NCI-H146 (cell line): ENCODE measurements at places on chromosomes 3 and 15.

DNA sequence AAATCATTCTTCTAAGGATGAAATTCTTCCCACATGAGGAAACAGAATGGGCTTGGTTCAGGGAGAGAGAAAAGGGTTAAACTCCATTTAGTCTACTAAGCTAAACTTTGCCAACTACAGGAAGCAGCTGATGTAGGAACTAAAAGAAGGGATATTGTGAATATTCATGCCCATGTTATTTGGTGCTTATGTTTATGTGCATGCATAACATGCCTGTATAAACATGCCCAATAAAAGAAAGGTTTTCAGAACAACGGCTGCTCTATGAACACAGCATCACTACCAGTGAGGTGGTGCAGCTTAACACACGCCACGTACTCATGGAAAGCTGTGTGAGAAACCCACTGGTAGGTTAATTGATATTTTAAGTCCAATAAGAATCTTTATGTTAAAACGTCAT is 59.4 kb upstream of the VGLL4 start:
- no peak for DNase-seq

GRCh38 chr3:160780245-160780644 is 24.2 kb downstream of the PPM1L start:
- DNase-seq: no peak

DNA sequence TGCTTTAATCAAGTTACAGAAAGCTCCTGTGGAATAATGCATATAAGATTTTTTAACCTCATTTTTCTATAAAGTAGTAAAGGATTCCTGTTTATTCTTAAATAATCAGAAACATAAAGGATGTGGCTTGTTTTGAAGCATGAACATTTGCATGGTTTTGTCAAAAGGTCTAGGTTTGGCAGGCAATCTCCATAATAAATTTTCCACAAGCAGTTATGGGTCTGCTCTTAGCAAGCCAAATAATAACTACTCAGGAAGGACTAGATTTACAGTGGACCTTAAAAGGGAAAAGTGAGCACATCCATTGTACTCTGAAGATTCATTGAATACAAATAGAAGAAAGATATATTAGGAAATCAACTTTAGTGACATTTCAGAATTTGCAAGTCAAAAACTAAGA is 407.3 kb upstream of the CBLB start:
- no peak for DNase-seq

DNA sequence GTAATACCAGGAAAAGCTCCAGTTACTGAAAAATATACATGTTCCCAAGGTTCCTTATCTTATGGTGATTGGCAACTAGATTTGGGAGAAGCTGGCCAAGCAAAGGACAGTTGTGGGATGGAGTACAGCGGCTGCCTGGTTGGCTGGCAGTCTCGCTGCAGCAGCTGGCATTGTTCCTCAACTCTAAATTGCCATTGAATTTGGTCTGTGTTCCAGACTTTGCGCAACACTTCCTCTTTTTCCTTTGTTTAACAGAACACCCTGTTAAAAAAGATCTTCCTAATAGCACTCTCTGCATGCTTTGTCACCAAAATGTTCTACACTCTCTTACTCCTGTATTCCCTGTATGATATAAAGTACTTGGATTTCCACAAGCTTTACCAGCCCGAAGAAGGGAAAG is 420.6 kb upstream of the RBMS3 start:
- no peak for DNase-seq

DNA sequence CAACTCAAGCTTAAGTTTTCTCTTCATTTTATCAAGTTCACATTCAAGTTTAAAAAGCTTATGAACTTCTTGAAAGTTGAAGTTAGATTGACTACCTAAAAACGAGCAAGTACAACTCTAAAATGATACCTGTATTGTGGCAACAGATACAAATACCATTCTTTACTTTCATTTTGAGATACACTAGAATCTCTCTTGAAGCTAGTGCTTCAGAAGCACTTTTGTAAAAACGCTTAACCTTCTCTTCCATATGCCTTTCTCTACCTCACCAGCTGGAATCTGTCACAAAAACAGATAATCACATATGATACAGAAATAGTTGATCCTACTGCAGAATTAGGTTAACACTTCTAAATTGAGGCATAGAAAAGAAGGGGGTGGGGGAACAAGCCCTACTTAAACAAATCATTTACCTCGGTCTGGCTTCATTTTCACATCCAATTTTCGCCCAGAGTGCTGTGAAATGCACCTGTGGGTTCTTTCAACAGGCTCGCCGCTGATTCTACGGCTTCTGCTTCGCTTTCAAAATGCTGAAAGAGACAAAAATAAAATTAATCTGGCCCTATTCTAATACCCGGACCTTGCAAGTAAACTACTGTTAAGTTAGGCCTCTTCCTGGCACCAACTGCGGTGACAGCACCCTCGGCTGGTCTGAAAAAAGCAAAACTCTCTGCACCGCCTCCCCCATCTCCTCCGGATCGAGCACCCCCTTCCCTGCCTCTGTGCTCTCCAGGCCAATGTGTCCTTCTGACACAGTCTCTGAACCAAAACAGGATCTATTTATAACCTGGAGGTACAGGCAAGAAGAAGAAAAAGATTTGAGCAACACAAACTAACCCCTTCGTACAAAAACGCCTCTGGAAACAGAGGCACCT is 1.4 kb downstream of the ATOSA start:
- peak; percentile 42 for DNase-seq

- no peak for DNase-seq
Observed at GRCh38 chr15:68244235-68244634, 14.7 kb upstream of the CLN6 start.

GRCh38 chr3:44842376-44842775 is 19.3 kb upstream of the TMEM42 start:
- DNase-seq: no peak

DNA sequence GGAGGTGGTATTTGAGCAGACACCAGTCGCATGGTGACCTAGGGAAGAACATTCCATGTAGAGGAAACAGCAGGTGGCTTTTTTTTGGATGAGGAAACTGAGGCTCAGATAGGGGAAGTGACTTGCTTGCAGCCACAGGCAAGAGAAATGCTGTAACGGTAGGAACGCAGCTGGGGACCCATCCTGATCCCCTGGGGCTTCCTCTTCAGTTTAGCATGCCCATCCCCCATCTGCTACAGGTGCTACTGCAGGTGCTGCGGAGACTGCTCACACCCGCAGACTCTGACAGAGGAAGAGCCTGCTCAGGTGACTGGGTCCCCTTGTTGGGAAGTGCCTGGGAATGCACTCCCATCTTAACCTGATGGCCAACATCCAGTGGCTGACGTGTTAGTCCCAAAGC is 55.4 kb upstream of the SEC13 start:
- DNase-seq: peak; percentile 33

- no peak for DNase-seq
Observed at GRCh38 chr15:39331584-39331983, 249.3 kb upstream of the THBS1 start.

DNA sequence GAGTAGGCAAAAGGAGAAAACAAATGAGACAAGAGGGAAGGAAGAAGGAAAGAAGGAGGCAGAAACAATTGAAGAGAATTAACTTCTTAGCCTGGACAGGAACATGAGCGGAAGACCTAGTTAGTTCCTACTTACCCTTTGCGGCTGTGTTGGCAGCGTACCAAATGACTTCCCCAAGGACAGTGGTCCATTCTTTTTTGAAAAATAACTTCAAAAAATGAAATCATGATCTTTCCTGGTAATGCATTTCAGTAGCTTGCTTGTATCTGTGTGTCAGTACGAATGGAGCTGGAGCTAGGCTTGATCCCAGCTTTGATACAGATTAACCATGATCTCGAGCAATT is 41.5 kb upstream of the CFAP161 start:
- no peak for DNase-seq

GRCh38 chr15:47917881-47918280 is 200.6 kb downstream of the SEMA6D start:
- no peak for DNase-seq

DNA sequence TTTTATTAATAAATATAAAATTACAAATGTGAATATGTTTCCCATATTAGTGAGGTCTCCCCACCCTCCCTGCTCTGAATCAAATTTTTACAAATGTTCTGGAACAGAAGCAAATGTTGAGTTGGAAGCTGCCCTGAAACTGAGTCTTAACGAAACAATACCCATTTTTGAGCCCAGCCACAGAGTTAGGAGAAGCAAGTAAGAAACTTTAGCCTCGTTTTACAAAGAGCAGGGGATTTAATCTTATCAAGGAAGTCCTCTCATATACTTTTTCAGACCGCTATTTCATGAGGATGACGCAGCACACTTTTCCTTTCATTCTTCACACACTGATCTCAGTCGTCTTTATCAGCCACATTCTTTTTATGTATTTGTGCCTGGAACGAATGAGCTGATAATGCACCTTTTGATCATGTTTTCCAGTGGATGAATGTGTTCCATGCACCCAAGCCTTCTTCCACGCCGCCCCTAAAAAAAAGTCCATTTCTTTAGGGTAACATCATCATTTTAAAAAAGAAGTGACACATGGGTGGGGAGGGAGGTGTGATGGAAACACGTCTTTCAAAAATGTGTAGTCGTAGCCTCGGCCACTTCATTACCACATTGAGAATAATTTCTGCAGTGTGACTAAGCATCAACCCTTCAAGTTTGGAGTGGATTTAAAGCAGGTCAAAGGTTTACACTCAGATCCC is 48.1 kb downstream of the SETMAR start:
- no peak for DNase-seq

GRCh38 chr3:168091941-168092340 is 3.8 kb downstream of the GOLIM4 start:
- peak; percentile 66 for DNase-seq

GRCh38 chr3:56355570-56356185 is 112.6 kb downstream of the ERC2 start:
- DNase-seq: peak; percentile 32

- DNase-seq: no peak
Observed at GRCh38 chr15:98063315-98063714, 102.8 kb downstream of the ARRDC4 start.

GRCh38 chr3:134718726-134719125 is 67.9 kb upstream of the KY start:
- no peak for DNase-seq

DNA sequence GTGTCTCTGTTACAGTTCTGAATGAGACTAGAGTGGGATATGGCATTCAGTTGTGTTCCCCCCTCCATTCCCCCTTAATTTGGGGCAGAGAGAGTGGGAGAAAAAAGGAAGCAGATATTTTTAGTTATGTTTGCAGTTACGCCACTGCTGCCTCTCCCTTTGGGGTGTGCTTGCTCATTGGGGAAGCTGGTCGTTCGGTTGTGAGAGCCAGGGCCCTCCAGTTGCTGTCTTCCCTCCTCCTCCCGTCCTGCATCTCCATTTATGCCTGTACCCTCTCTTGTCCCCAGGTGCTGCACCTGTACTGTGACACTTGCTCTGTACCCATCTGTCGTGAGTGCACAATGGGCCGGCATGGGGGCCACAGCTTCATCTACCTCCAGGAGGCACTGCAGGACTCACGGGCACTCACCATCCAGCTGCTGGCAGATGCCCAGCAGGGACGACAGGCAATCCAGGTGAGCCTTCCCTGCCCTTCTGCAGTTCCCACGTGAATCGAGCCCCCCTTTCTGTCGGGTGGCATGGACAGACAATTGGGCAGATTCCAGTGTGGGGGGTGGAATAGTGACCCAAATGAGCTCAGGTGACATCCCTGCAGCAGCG is 55.8 kb downstream of the TRIM71 start:
- DNase-seq: no peak

DNA sequence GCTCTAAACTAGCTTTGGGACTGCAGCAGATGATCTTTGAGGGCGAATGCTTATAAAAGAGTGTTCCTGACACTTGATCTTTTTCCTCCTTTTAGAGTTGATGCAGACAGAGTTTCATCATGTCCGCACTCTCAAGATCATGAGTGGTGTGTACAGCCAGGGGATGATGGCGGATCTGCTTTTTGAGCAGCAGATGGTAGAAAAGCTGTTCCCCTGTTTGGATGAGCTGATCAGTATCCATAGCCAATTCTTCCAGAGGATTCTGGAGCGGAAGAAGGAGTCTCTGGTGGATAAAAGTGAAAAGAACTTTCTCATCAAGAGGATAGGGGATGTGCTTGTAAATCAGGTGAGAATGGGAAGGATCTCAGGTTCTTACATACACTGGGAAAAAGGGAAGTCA is 75.7 kb downstream of the KLHL25 start:
- no peak for DNase-seq

DNA sequence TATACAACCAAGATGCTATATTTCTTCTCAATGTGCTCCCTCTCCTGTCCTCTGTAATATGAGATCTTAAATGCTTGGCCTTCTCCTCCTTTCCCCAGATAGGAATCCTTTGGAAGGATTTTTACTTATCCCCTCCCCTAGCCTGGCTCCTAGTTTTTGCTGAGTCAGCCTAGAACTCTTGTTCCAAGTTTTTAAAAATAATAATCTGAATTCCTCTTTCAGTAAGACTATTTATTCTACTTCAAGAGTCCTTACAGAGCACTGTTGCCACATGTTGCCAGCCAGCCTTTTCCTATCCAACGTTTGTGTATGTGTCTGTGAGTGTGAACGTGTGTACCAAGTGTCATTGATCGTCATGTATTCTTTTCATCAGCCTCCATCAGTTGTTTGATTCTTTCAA is 11.0 kb upstream of the KCNMB2 start:
- DNase-seq: no peak

DNA sequence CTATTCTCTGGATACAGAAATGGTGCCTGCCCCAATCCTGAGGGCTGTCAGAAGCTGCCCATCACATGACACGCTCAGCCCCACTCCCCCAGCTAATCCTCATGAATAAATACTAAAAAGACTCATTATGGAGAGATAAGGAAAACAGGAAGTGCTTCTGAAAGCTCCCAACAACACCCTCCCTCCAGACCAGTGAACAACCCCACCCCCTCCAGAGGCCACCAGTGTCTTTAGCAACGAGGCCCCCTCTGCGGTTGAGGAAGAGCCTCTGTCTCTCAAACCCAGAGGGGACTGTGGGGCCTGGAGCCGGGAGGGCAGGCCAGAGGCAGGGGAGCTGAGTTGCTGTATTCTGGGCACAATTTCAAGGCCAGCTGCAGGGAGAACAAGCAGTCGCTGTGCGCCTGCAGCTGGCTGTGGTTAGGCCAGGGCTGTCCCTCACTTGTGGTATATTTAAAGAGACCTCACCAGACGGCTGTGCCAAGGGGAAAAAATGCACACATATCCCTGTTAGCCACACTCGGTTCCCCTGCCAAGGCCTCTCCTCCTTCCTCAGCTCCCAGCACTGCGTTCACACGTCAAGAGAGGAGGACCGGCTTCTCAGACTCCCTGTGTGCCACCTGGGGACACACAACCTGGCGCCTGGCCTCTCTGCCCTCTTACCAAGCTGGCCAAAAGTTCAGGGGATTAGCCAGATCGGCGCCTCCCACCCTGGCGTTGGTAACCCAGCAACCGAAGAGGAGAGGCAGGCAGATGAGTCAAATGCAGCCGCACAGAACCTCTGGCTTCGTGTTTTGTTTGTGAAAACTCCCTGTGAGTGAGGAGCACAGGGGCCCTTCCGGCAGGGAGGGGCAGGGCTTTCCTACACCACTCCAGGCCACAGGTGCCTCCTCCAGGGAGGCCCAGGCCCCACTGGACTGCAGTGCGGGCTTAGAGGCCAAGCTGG is 101.2 kb upstream of the ETV5 start:
- DNase-seq: no peak

- no peak for DNase-seq
Observed at GRCh38 chr15:52361494-52361893, 65.9 kb upstream of the MYO5C start.

- peak; percentile 57 for DNase-seq
Observed at GRCh38 chr3:120909602-120909878, 1.5 kb downstream of the STXBP5L start.
